ENCODE measurements at places on chromosomes 3 and 15. TPM values are rescaled to one million over a fixed set of nuclear protein-coding genes. Genes with fewer than 3 reads are reported as not detected.

- DNase-seq: no peak
Measured at GRCh38 chr15:72237029-72237852, 6.3 kb upstream of the PKM start.

DNA sequence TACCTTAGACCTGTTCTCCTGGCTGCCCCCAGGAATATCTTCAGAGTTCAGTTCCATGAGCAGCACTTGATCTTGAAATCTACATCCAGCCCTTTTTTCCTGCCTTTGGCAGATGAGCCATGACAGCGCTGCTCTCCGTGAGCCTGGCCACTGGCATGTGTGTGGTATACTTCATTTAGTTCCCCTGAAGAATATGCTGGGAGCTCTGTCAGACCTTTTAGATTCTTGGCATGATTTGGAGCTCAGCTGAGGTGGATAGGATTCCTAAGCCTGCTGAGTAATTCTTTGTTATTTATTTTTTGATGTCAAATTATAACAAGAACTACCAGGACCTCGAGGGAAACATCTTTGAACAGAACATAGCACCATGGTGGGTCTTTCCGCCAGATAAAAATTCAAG is 121.7 kb downstream of the EDEM1 start:
- no peak for DNase-seq

GRCh38 chr15:63196842-63197241 is 7.4 kb downstream of the RAB8B start:
- DNase-seq: no peak

DNA sequence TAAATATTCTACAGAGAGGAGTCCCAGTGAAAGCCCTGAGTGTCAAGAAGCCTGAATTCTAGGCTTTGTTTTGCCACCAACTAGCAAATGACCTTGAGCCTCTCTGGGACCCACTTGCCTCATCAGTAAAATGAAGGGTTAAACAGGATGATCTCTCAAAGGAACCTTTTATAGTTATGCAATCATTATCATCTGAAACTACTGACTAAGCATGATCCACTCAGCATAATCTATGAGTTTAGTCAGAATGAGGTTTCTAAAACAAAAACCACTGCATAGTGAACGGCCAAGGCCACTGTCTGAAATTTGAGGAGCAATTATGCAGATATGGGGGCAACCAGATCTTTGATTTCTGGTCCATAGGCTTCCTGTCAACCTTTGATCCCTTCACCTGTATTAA is 319.0 kb downstream of the MECOM start:
- DNase-seq: no peak

DNA sequence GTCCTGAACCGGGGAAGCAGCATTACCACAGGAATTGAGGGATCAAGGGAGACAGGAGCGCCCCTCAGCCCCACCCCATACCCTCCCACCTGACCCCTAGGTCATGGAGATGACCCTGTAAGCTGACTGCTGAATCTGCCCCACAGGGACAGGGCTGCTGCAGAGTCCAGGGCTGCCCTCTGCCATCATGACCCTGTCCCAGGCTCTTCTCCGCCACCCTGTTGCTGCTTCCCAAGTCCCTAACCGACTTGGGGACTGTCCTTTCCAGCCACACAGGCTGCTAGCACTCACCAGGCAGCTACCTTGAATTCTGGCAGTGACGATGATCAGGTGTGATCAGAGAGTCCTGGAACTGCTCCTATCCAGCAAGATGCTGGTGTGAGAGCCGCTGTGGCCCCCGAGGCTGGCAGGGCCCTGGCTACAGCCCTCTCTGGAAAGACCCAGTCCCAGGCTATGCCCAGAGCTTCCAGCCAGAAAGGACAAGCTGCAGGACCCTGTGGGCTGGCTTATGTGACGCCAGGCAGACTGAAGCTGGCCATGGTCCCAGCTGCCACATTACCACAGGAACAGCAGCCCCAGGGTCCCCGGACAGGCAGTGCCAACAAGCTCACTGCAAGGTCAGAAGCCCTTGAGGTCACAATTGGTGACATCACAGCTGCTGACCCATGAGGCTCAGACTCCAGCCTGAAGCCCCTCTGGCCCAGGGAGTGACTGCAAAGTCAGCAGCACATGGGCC is at the start of gene C3orf22:
Gene C3orf22 (minus strand): TSS at position 597 of the 736 bp plus-strand sequence. CDS start 5,542 bp downstream, outside the sequence.
- DNase-seq: no peak

GRCh38 chr3:195133013-195133412 is 137.9 kb downstream of the XXYLT1 start:
- no peak for DNase-seq

GRCh38 chr3:71684046-71684756 is 41.0 kb downstream of the EIF4E3 start:
- no peak for DNase-seq

DNA sequence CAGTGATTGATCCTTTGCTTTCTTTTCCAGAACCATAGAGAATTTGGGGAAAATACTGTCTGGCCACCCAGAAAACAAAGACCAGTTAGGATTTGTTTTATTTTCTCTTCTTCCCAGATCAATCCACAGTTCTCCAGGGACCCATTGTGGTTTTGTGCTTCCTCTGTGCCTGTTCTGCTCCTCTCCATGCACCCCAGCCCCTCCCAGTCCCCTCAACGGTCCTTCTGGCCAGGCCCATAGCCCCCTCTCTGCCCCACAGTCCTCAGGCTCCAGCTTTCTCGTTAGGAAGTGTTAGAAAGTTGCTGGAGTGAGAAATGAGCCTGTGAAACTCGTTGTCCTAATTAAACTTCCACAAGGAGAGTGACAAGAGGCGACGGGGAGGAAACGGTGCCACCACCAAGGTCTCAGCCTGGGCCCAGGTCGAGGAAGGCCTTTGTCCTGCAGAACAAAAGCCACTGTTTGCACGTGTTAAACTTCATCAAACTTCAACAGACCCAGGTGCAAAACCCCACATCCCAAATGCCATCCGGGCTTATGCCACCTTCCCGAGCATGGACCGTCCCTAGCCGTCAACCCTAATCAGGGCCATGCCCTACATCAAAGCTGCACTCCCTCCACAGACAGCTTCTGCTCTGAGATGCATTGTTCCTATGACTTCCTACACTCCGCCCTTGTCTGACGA is 18.7 kb upstream of the ALDH1A3 start:
- no peak for DNase-seq

DNA sequence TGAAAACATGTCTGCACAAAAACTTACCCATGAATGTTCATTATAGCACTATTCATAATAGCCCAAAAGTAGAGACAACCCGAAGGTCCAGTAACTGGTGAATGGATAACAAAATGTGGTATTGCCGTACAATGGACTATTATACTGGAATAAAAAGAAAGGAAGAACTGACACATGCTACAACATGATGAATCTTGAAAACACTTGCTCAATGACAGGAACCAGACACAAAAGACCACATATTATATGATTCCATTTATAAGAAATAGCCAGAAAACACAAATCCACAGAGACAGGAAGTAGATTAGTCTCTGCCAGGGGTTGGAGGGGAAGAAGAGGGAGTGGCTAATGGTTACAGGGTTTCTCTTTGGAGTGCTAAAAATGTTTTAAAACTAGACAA is 18.3 kb downstream of the SHC4 start:
- no peak for DNase-seq

DNA sequence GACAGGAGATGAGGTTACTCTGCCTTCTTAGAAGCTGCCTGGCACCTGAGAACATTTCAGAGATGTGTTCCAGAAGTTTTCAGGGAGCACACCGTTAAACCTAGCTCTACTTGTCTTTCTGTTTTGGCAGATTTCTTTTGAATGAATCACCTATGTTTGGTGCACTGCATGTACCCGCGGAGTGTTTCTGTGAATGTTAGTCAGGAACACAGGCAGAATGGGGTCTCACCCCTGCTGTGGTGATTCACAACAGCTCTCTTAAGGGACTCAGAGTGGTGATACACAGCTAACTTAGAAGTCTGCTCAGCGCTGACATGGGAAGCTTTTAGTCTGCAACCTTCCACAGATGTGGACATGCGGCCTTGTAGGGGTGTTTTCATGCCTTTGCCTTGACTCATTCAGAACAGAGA is 24.0 kb downstream of the TSEN2 start:
- DNase-seq: no peak

GRCh38 chr15:90808517-90809235 is 59.7 kb upstream of the FURIN start:
- no peak for DNase-seq

GRCh38 chr15:29432191-29433049 is 162.8 kb upstream of the NSMCE3 start:
- DNase-seq: no peak

DNA sequence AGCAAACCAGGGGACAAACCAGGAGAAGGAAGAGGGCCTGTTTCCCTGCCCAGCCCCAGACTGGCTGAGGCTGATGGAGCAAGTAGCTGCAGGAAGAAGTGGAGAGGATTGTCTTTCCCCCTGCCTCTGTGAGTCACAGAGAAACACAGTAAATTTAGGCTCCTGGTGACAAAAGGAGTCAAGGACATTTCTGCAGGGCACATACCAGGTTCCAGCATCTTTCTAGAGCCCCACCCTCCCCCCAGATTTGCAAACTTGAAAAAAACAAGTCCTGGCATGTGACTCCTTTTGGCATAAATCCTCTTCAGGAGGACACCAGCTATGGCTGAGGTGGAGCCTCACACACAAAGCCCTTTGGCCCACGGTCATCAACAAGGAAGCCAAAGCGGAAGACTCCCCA is 17.8 kb downstream of the PLD1 start:
- DNase-seq: no peak

- DNase-seq: no peak
Measured at GRCh38 chr3:125050488-125051090, 5.2 kb downstream of the HEG1 start.

DNA sequence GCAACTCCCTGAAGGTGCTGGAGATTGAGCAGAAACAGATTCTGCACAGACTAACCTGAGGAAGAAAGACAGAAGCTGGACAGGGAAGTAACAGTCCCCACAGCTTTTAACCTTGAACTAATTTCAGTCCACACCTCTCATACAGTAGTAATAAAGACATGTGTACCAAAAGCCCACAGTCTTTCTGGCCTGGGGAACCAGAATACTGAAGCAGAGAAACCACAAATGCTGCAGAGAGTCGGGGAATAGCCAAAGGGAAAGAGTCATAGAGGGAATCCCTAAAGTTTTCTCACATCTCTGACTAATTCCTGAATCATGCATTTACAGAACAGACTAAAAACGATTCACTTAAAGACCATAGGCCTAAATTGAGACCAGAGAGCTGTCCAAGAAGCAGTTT is 503.4 kb upstream of the NECTIN3 start:
- DNase-seq: no peak

- DNase-seq: no peak
Measured at GRCh38 chr3:187042874-187043458, 96.3 kb downstream of the RPL39L start.

DNA sequence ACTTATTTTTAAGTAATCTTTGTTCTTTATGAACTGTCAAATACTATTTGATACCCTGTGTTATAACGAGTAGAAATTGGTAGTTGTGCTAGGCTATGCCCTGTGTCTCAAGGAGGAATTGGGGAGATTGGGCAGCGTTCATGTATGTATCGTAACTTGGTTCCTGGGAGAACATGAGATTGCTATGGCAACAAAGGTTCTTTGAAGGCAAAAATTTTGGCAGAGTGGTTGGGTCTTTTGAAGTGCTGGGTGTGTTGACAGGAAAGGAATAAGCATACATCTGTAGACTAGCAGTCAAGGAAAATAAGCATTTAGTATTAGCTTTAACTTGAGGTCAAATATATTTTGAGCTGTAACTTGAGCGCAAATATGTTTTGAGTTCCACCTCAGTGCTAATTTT is 45.3 kb downstream of the TCF12 start:
- no peak for DNase-seq

Gene CCDC32
- polyA plus RNA-seq: 25.6 TPM

Gene CHRM5
- 0.38 TPM for polyA plus RNA-seq

Gene OR4F15
- polyA plus RNA-seq: not detected

Gene NAALADL2
- 18.4 TPM for polyA plus RNA-seq

Gene CP
- polyA plus RNA-seq: 0.47 TPM

Gene TGM5
- polyA plus RNA-seq: not detected

Gene ACTRT3
- 3.6 TPM for polyA plus RNA-seq

Gene SNX22
- polyA plus RNA-seq: 2.7 TPM

Gene APPL1
- 49.7 TPM for polyA plus RNA-seq

Gene RYR3
- polyA plus RNA-seq: 16.7 TPM

Gene ADGRG7
- 0.25 TPM for polyA plus RNA-seq

Gene GATM
- 225 TPM for polyA plus RNA-seq

Gene WDR93
- polyA plus RNA-seq: 2.4 TPM

Gene FETUB
- polyA plus RNA-seq: 0.33 TPM

All from left renal cortex interstitium (tissue), 4 donors.